ENCODE measurements at places on chromosomes 1 and 21.

GRCh38 chr1:30143517-30143916 is 579.9 kb downstream of the MATN1 start:
- H3K27ac ChIP-seq, result no peak overlapping the region
- peaks cover 15% of the 10 kb centered on the region for H3K27me3 ChIP-seq

GRCh38 chr1:32933742-32934322 is 30.8 kb downstream of the RNF19B start:
- no peaks in the 10 kb centered on the region for H3K27me3 ChIP-seq
- H3K4me3 ChIP-seq, result no peak overlapping the region
- no peaks in the 10 kb centered on the region for H3K4me1 ChIP-seq

DNA sequence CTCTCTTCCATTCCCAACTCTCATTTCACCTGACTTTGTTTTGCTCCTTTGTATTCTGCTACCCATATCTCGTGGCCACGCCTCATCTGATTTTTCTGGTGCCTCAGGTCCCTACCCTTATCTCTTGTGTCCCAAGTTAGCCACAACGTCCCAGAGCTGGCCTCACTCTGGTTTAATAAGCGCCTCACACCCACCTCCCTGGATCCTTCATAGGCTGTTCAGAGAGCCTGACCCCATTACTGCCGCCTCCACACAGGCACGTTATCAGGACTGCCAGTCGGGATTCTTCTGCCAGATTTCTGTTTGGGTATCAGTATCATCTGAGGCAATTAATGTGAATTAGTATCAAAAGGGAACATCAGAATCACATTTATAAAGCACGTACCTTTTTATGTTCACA is 34.7 kb upstream of the TMEM125 start:
- no peak for DNase-seq
- no peak overlapping the region for H3K4me3 ChIP-seq
- H3K4me1 ChIP-seq, result peaks cover 4% of the 10 kb centered on the region
- no peak overlapping the region for H3K27ac ChIP-seq
- peaks cover 2% of the 10 kb centered on the region for H3K27me3 ChIP-seq

DNA sequence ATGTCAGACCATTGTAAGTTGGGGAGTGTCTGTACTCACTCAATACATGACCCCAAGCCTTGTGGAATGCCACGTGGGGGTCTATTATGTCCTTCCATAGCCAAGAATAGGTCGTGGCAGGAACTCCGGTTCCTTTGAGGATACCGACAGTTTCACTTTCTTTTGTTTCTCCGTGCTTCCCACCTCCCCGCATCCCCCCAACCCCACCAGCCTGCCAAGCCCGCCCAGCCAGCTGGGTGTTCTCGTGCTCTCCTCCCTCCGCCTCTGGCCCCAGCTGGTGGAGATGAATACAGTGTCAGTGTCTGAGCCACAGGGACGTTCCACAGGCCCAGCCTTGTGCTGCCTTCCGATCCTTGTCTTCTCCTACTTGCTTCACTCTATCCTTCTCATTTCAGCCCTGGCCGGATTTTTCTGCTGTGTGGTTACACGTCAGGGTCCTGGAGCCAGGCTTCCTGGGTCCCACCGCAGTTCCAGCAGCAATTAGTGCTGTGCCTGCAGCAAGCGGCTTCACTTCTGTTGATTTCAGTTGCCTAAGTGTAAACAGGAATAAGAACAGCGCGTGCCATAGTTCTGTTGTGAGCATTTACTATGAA is 4.1 kb upstream of the AGTRAP start:
- H3K36me3 ChIP-seq, result no peaks in the 10 kb centered on the region
- peaks cover 50% of the 10 kb centered on the region for H3K4me1 ChIP-seq
- DNase-seq, result peak; percentile 43
- H3K4me3 ChIP-seq, result peak overlapping the region; percentile 77

- H3K27me3 ChIP-seq, result peaks cover 7% of the 10 kb centered on the region
- no peak overlapping the region for H3K27ac ChIP-seq
- no peaks in the 10 kb centered on the region for H3K36me3 ChIP-seq
- H3K4me3 ChIP-seq, result no peak overlapping the region
Measured at GRCh38 chr1:201216395-201217085, 25.9 kb downstream of the IGFN1 start.

- no peak overlapping the region for H3K27ac ChIP-seq
- no peak overlapping the region for H3K4me3 ChIP-seq
- DNase-seq, result no peak
- peaks cover 22% of the 10 kb centered on the region for H3K27me3 ChIP-seq
Measured at GRCh38 chr1:156851779-156852417, 7.0 kb downstream of the INSRR start.

DNA sequence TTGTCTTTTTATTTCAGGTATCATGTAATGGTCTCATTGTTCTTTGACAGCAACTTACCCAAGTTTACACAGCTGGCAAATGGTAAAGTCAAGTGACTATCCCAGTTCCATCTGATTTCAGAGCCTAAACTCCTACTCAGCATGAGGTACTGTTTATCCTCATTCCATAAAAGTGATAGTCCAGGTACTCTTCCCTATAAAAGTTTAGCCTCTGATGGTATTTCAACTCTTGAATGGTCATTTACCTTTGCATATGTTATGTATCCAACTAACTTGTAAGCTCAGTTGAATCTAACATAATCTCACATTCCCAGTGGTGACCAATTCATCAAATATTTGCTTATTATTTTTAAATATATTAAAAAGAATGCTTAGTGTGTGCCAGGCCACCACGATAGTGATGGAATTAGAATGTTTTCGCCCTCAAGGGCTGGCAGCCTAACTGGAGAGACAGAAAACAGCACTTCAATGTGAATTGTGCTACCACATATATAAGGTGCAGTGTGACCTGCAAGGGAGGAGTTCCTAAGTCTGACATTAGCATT is 307.1 kb downstream of the CTH start:
- no peak overlapping the region for H3K4me3 ChIP-seq
- no peaks in the 10 kb centered on the region for H3K36me3 ChIP-seq
- no peak overlapping the region for H3K27ac ChIP-seq
- H3K4me1 ChIP-seq, result no peaks in the 10 kb centered on the region

GRCh38 chr1:241598249-241598648 is 41.9 kb downstream of the CHML start:
- no peak overlapping the region for H3K4me3 ChIP-seq
- peaks cover 18% of the 10 kb centered on the region for H3K36me3 ChIP-seq
- H3K27me3 ChIP-seq, result no peaks in the 10 kb centered on the region
- H3K27ac ChIP-seq, result no peak overlapping the region
- DNase-seq, result no peak

DNA sequence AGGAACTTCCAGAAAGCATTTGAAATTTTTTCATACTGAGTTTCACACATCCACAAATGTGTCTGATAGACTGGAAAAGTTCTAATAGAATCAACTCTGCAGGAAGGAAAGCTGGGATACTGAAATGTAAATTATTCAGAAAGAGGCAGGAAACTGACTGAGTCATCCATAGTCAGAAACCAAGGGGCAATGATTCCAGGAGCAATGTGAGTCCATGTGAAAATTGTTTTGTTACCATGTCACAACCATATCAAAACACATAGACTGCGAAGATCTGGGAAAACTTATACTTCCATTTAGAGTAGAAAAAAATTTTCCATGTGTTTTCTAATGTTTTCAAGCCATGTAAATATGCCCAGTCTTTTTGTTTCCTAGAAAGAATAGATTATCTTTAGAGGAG is 142.3 kb upstream of the TMPRSS15 start:
- H3K27ac ChIP-seq, result no peak overlapping the region
- no peak for DNase-seq
- H3K27me3 ChIP-seq, result no peaks in the 10 kb centered on the region
- no peaks in the 10 kb centered on the region for H3K4me1 ChIP-seq
- no peak overlapping the region for H3K4me3 ChIP-seq
- no peaks in the 10 kb centered on the region for H3K36me3 ChIP-seq

DNA sequence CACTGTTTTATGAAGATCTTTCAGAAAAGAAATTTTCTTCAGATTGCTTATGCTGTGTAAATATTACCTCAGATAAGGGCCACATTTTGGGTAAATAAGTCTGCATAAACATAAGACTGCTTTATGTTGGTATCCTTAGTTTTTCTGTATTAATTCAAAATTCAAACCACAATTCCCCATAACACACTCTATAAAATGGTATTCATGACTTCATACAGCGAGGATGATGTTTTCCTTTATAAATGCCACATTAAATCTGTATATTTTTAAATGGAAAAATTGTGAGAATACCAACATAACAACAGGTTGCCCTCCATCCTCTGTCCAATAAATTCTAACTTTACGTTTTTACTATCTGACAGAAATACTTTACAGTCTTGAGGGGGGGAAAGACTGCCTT is 248.7 kb upstream of the CXADR start:
- H3K36me3 ChIP-seq, result no peaks in the 10 kb centered on the region
- no peaks in the 10 kb centered on the region for H3K27me3 ChIP-seq
- no peak for DNase-seq
- H3K4me3 ChIP-seq, result no peak overlapping the region

DNA sequence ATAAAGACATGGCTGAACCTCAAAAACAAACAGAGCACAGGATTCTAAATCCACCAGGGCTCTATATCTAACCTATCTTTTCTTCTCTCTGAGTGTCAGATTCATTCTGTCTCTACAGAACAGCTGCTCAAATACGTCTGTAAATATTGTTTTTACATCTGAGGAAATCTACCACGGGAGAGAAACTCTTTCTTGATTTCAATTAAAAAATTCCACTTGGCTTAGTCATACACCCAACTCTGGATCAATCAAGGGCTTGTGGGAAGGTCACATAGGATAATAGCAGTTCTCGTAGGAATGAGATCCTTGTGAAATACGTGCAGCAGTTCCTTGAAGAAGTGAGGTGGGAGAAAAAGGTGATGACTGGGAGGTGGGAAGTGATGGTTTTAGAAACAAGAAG is 1355.7 kb upstream of the ADGRL2 start:
- H3K36me3 ChIP-seq, result no peaks in the 10 kb centered on the region
- no peak for DNase-seq
- H3K4me3 ChIP-seq, result no peak overlapping the region
- H3K27me3 ChIP-seq, result no peaks in the 10 kb centered on the region
- H3K27ac ChIP-seq, result no peak overlapping the region

- H3K27ac ChIP-seq, result no peak overlapping the region
- no peaks in the 10 kb centered on the region for H3K36me3 ChIP-seq
- DNase-seq, result no peak
- peaks cover 11% of the 10 kb centered on the region for H3K4me1 ChIP-seq
- no peak overlapping the region for H3K4me3 ChIP-seq
- peaks cover 40% of the 10 kb centered on the region for H3K27me3 ChIP-seq
Measured at GRCh38 chr21:33039536-33039935, 13.8 kb downstream of the OLIG2 start.

GRCh38 chr1:85295654-85296053 is 19.2 kb upstream of the BCL10 start:
- no peak for DNase-seq
- no peak overlapping the region for H3K4me3 ChIP-seq
- peaks cover 2% of the 10 kb centered on the region for H3K36me3 ChIP-seq
- no peak overlapping the region for H3K27ac ChIP-seq
- H3K4me1 ChIP-seq, result peaks cover 34% of the 10 kb centered on the region
- peaks cover 27% of the 10 kb centered on the region for H3K27me3 ChIP-seq

DNA sequence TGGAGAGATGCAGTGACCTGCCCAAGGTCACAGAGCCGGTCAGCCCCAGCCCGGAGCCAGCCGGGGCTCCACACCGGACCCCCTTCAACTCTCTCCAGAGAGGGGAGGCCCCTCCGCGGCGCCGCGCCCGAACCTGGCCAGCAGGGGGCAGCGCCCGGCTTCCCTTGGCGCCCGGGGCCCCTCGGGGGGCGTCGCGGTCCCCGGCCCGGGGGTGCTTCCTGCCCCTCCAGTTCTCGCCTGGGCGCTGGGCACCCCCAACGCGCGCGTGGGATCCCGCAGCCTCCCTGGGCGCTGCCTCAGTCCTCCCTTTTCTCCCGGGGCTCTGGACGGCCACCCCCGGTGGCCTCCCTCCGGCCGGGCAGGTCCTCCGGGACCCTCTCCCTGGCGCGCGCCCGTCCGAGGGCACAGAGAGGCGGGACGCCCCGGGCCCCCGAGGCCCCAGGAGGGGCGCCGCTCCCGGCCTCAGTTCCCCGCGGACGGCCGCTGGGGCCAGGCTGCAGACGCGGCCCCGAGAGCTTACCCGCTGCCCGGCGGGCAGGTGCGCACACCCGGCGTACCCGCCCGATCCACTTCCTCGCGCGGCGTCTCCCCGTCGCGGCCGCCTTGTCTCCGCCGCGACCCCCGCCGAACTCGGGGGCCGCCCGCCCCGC is 406 bp downstream of the HTR1D start:
- H3K27ac ChIP-seq, result no peak overlapping the region
- peaks cover 4% of the 10 kb centered on the region for H3K4me1 ChIP-seq
- no peaks in the 10 kb centered on the region for H3K36me3 ChIP-seq
- peak; percentile 52 for DNase-seq
- peak overlapping the region; percentile 33 for H3K4me3 ChIP-seq

DNA sequence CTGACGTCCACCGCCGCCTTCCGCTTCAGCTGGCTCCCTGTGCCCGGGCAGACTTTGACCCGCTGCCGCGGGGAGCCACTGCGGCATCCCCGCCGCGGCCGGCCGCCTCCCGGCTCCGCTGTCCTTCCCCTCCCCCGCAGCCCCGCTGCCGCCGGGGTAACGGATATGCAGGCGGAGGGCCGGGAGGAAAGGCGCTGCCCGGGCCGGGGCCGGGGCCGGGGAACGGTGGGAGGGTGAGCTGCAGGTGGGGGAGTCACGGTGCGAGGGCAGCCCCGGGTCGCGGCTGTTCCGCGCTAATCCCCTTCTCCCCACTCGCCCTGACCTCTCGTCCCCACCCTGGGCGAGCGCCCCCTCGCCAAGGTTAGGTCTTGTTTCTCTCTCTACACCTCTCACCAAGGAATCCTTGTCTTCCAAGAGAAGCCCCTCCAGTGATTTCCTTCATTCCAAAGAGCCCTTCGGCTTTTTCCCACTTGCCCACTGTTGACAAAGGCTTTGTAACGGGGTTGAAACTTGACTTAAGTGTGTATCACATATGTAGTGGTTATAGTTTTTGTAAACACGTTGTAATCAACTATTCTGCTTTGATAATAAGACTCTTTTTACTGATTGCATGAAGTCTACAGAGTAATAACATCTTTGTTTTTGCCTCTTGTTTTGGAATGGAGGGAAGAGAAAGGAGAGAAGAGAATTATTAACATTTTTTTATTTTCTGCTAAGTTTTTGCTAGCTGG is 669 bp downstream of the XPR1 start:
- H3K27me3 ChIP-seq, result no peaks in the 10 kb centered on the region
- DNase-seq, result peak; percentile 71
- H3K27ac ChIP-seq, result peak overlapping the region; percentile 86

- H3K27ac ChIP-seq, result no peak overlapping the region
- no peak overlapping the region for H3K4me3 ChIP-seq
- no peaks in the 10 kb centered on the region for H3K27me3 ChIP-seq
- no peaks in the 10 kb centered on the region for H3K36me3 ChIP-seq
- H3K4me1 ChIP-seq, result peaks cover 47% of the 10 kb centered on the region
Measured at GRCh38 chr1:108563808-108564207, 3.9 kb downstream of the EEIG2 start.

Measured in activated naive CD8-positive, alpha-beta T cell treated with anti-CD3 and anti-CD28 coated beads, Interleukin-2, amount 50 U/mL, for 24 hours (primary cell).